ENCODE measurements at places on chromosomes 7 and 10. TPM values are rescaled to one million over a fixed set of nuclear protein-coding genes. Genes with fewer than 3 reads are reported as not detected.

Gene TMEM273
- 29.8 TPM for total RNA-seq

DNA sequence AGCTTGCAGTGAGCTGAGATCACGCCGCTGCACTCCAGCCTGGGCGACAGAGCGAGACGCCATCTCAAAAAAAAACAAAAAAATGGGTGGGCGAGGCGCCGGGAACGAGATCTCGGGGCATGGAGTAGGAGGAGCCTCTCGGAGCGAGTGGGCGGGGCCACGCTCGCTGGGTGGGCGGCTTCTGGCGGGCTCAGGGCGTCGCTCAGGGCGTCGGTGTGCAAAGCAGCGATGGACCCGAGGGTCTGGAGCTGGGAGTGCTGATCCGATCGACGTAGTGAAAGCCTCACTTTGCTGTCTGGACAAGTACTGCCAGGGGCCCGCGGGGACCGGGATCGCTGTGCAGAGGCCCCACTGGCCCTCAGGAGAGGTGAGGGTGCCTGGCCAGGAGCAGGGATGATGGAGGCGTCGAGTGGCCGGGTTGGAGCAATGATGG is 22.6 kb upstream of the AMZ1 start:
- no peak for DNase-seq

- no peak for DNase-seq
Measured at GRCh38 chr7:66952343-66953043, 31.5 kb downstream of the TMEM248 start.

DNA sequence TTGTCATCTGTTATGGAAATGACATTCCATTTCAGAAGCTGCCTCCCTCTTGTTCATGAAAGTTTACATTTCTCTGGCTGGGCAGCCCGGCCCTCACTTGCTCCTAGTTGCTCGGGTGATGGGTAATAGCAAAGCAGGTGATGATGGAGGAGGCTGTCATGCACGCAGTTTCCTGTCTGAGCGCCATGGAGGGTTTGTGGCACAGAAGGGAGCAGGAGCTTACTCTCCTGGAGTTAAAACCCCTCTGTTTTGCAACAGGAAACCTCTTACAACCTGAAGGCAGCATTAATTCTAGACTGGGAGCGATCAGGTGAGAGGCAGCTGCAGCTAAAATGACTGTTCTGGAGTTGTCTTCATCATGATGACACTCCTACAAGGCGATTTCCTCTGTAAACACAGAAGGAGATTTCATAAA is 34.1 kb upstream of the MKI67 start:
- no peak for DNase-seq

DNA sequence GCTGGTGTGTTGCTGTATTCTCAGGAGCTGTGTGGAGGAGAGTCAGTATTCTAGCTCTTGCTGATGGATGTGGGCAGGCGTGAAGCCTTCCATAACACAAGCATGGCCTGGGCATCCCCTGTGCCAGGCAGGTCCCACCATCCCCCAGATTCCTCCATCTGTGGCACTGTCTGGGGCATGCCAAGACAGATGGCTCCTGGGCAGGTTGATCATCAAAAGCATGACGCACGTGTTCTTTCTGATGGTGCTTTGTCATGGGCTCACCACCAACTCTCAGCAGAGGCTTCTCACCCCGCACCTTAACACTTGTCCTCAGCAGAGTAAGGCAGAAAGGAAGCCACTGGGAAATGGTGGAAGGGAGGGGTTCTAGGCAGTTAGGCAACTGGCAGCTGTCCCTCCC is 364.3 kb downstream of the PLXNA4 start:
- no peak for DNase-seq

GRCh38 chr10:47349941-47350371 is 1.8 kb downstream of the RBP3 start:
- DNase-seq = no peak

- DNase-seq = no peak
Measured at GRCh38 chr10:16843252-16843870, 26.1 kb upstream of the RSU1 start.

Data from breast epithelium (tissue), 4 donors.